Smooth muscle cell of the pulmonary artery (primary cell): ENCODE measurements at places on chromosomes 3 and 15. TPM values are rescaled to one million over a fixed set of nuclear protein-coding genes. Genes with fewer than 3 reads are reported as not detected.

Gene GRAMD2A
- total RNA-seq: 0.33 and 0.46 TPM in 2 replicates

Gene LRTM1
- total RNA-seq: not detected in 2 replicates

Gene IGSF11
- under 0.01 and 0.10 TPM in 2 replicates for total RNA-seq

Gene PLSCR2
- total RNA-seq: 0.26 TPM in 1 of 2 replicates, not detected in the other

Gene CPLX3
- not detected in 2 replicates for total RNA-seq

Gene RARB
- 5.2 and 10.2 TPM in 2 replicates for total RNA-seq

Gene LRRC2
- 0.36 and 1.5 TPM in 2 replicates for total RNA-seq

Gene EXOG
- total RNA-seq: 8.9 and 46.1 TPM in 2 replicates

Gene STX19
- 0.07 and 0.10 TPM in 2 replicates for total RNA-seq

Gene TRH
- 0.10 and 0.20 TPM in 2 replicates for total RNA-seq

Gene STAB1
- 0.50 and 0.59 TPM in 2 replicates for total RNA-seq

Gene INKA1
- 5.1 and 5.7 TPM in 2 replicates for total RNA-seq
